ENCODE measurements at places on chromosomes 11 and 22.

DNA sequence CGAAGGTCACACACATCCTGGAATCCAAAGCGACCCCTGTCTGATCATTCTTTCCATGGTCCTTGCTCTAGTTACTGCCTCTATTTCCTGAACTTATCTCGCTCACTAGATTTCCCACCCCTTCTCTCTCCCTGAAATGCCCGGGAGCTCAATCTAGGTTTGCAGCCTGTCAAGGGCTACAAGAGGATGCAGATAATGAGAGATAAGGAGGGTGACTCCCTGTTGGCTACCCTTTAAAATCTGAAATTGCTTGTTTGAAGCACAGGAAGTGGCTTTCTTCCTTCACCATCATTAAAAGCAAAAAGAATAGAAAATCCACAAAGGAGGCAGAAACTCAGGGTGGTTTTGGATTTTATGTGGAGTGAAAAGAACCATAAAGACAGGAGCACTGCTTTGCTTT is 13.0 kb upstream of the FLI1 start:
- DNase-seq: no peak

DNA sequence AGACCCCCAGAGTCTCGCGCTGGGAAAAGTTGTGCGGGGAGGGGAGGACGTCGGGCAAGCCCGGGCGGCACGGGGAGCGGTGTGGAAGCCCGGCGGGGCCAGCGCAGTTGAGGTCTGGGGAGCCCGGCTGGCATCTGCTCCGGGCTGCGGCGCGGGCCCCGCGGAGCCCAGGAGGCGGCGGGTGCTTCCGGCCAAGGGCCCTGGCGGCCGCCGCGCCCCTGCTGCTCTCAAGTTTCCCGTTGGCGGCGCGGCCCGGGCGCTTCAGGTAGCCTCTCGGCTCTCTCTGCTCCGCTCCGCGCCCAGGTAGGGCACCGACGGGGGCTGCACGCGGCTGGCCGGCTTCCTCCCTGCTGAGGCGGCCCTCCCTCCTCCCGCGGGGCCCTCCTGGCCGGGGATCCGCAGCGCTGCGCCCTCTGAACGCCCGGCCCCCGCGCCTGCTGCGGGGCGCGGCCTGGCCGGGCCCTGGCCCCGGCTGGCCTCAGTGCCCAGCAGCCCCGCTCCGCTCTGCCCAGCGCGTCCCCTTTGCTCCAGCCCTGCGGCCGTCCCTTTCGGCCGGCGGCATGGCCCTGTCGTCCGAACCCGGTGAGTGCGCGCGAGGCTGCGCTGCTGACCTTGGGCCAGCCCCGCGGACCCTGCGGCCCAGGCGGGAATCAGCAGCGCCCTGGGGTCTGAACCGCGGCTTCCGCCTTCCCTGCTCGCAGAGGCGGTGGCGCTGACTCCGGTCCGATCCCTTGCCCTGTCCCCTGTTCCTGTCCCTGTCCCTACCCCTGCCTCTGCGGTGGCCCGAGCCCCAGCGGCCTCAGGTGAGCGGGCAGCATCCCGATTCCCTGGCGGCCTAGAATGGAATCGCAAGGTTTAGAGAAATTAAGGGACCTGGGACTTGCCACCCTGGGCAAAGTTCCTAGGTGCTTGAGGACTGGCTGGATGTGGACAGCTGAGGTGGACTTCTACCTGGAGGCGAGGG is 4.3 kb upstream of the AMPD3 start:
- DNase-seq: peak; percentile 45

- peak; percentile 39 for DNase-seq
Observed at GRCh38 chr11:2791521-2792380, 92.0 kb upstream of the KCNQ1OT1 start.

GRCh38 chr22:41638124-41638523 is 17.0 kb downstream of the XRCC6 start:
- DNase-seq: no peak

DNA sequence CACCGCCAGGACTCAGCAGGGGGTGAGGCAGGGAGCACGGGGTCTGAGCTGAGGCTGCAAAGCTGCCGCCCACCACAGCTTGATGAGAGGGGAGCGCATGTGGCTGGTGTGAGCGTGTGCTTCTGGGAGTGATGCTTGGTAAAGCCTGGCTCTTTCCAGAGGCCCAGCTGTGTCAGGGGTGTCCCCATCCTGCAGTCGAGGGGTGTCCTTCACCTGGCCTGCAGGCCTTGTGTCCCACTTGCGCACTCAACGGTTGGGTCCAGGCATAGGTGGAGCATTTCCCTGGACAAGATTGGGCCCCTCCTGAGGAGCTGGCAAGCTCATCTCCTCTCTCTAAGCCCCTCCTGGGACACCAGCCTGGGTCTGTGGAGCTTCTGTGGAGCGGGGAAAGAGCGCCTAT is 273.9 kb downstream of the TBC1D22A start:
- no peak for DNase-seq

DNA sequence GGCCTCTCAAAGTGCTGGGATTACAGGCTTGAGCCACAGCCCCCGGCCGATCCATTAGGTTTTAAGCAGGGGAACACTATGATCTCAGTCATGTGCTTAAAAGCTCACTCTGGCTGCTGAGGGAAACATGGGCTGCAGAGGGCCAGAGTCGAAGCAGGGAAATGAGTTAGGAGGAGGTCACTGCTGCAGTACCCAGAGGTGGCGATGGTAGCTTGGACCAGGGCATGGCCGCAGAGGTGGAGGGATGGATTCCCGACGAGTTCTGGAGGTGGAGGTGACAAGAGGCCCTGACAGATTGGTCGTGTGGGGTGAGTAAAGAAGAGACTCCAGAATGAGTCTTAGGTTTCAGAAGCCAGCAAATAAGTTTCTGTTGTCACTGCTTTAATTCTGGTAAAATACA is 54.4 kb upstream of the INCENP start:
- DNase-seq: no peak

DNA sequence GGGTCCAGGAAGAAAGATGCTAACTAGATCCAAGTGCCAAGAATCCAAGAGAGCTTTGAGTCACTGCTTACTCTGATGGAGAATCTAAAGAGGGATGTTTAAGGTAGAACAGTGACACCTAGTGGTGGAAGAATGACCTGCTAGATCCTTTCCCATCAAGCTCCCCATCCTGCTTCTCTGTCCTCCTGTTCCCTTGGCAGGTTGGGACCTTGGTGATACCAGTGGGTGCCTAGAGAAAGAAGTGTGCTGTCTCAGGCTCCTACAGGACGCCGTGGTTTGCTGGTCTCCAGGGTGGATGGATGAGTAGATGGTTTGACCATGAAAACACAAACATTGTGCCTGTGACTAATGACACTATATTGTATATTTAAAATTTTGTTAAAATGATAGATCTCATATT is 383.7 kb downstream of the TMEM135 start:
- DNase-seq: peak; percentile 53

DNA sequence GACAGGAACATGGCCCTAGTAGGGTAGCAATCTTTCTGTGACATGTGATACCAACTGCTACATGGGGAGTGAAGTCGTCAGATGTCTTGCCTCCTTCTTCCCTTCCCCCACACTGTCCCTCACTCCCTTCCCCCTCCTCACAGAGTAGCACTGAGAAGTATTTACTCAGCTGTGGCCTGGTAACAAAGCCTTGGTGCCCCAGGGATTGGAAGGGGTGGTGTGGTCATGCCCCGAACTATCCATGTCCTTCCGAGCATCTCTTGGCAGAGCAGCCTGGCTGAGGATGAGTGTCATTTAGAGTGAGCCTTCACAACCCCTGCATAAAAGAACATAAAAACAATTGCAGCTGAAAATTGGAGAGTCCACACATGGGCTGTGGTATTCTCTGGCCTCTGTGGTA is 46.1 kb downstream of the ARFGAP2 start:
- no peak for DNase-seq

DNA sequence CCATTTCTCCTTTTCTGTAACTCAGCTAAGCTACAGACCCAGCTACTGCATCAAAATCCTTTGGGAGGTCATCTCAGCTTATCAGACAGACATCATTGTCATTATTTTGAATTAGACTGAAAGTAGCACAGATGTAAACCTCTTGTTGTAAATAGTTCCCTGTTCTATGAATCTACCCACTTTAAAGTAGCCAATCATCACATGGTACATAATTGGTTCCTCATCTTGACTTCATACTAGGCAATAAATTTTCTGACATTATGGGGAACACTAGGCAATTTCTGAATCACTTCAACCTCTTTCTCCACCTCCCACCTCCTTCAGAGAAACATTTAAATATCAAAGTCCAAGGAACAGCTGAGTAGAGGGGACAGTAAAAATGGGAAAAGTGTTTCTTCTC is 47.9 kb downstream of the MPPED2 start:
- no peak for DNase-seq

DNA sequence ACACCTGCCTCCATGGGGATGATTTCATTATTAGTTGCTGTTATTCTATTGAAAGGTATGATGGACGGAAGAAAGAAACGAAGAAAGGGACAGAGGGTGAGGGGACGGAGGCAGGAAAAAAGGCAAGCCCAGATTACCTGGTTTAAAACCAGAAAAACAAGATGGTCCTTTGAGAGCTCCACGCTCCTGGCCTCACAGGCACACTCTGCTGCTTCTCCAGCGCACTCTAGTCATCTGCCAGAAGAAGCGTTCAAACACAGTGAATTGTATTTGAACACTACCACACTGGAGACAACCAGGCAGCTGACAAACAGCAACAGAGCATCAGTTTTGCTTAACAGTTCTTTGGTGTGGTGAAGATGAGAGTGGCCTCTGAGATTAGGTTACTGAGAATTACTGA is 216.9 kb downstream of the CADM1 start:
- DNase-seq: no peak

DNA sequence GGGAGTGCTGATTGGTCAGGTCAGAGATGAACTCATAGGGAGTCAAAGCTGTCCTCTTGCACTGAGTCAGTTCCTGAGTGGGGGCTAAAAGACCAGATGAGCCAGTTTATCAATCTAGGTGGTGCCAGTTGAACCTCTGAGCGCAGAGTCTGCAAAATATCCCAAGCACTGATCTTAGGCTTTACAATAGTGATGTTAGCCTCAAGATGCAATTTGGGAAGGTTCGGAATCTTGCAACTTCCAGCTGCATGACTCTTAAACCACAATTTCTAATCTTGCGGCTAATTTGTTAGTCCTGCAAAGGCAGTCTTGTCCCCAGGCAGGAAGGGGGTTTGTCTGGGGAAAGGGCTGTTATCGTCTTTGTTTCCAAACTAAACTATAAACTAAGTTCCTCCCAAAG is 92.3 kb upstream of the PARVA start:
- no peak for DNase-seq

DNA sequence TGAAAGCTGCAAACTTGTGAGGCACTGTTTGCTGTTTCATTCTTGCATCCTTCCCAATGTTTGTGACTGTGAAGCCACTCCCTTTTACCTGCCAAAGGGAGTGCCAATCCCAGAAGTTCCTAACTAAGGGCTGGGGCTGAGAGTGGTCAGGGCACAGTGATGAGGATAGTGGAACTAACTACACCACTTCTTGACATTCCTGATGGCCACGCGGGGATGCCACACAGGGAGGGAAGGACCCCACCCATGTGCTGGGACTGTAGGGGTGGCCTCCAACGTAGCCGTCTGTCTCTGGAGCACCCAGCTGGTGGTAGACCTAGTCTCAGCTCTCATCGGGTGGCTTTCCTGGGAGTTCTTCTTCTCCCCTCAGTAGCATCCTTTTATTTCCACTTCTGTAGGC is 335.5 kb downstream of the CADM1 start:
- DNase-seq: no peak

GRCh38 chr11:116384407-116384806 is 388.4 kb downstream of the BUD13 start:
- no peak for DNase-seq

GRCh38 chr22:27046603-27047002 is 389.2 kb downstream of the MIAT start:
- no peak for DNase-seq

- DNase-seq: no peak
Observed at GRCh38 chr11:15761235-15761634, 595.1 kb downstream of the SOX6 start.

- DNase-seq: no peak
Observed at GRCh38 chr11:122404571-122404970, 251.0 kb upstream of the UBASH3B start.

DNA sequence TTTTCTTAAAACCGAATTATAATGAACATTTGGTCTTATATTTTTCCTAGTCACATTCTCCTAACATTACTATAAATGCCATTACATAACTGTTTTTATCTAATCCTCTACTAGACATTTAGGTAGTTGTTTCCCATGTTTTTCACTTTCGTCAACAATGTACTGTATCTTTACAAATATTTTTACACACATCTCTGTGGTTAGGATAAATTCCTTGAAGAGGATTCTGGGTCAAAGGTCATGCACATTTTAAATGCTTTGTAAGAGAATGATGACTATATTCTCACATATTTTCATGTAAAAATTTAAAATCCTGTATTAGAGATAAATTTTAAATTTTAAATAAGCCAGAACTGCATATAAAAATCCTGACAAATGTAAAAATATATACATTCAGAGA is 61.3 kb upstream of the CLNS1A start:
- no peak for DNase-seq

DNA sequence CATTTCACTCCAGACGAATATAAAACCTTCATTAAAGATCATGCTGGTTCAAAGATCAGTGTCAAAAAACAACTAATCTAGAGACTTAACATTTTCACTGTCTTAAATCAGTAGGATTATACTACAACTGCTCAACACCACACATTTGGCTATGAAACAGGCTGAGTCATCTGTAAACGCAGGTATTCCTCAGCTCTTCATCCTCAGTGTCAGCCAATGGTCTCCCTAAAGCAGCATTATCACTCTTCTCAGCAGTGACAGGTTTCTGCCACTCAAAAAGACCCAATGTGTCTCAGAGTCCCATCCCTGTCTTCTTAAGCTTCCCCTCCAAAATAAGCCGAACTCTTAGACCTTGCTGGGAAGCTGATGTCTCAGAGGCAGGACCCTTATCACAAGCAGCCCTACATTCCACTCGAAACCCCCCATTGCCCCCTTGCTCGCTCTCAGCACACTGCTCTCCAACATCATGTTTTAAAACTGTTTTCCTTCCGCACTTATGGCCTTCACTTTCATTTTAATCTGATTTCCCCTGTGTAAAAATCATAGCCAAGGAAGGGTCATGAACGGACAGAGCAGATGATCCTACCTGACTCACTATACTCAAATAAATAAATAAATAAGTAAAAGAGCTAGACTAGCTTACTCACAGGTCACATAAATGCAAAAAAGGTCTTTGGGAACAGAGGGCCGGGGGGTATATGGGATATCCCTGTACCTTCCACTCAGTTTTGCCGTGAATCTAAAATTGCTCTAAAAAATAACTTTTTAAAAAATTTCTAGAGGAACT is 23.0 kb downstream of the CDON start:
- DNase-seq: no peak

- DNase-seq: no peak
Observed at GRCh38 chr11:103543456-103543855, 434.2 kb downstream of the DYNC2H1 start.

DNA sequence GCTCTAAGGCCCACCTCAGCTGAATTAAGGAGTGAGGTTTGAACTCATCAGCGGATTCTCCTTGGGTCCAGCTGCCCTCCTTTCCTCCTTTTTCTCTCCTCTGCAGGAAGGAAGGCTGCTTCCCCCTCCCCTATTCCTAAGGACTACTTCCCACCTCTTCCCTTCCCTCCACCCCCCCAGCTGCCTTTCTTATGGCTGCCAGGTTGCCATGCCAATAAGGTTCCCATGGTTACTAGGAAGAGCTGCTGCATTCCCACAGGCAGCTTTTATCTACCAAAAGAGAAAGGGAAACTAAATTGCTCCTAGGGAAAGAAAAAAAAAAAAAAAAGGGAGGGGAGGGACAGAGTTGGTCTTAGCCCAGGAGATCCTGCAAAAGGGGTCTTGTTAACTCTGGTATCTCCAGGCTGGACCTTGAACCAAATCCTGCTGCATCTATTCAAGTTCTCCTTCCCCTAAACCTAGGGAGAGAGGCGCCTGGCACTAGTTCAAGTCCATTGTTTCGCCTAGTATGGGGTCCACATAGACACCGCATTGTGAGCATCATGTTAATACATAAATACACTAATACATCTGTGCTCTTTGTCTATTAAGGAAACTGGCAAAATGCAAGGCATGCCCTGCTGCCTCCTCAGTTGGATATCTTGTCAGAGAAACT is 21.2 kb upstream of the FEZ1 start:
- DNase-seq: no peak
